ENCODE measurements at places on chromosomes 2 and 18. TPM values are rescaled to one million over a fixed set of nuclear protein-coding genes. Genes with fewer than 3 reads are reported as not detected.

Gene IL1F10
- not detected for total RNA-seq

Gene RGPD4
- 0.07 TPM for total RNA-seq

Gene C18orf54
- 3.6 TPM for total RNA-seq

Gene NEU2
- not detected for total RNA-seq

Gene TTLL4
- 30.3 TPM for total RNA-seq

Gene CAPN13
- 0.15 TPM for total RNA-seq

Gene ABCB11
- total RNA-seq, result not detected

Gene COL3A1
- total RNA-seq, result 0.27 TPM

Gene TEKT4
- not detected for total RNA-seq

Gene GPBAR1
- total RNA-seq, result 0.15 TPM

Gene LBX2
- total RNA-seq, result 4.0 TPM

Gene CHRNA1
- total RNA-seq, result not detected

Gene UGT1A4
- not detected for total RNA-seq

Gene SLC19A3
- total RNA-seq, result 3.6 TPM

Gene PARD3B
- total RNA-seq, result 1.2 TPM

Gene AKAIN1
- not detected for total RNA-seq

Gene KATNAL2
- total RNA-seq, result 1.9 TPM

Gene UGT1A10
- 0.26 TPM for total RNA-seq

Gene RFX8
- not detected for total RNA-seq

Gene WNT6
- 0.10 TPM for total RNA-seq

Gene SPC25
- 20.2 TPM for total RNA-seq

Gene VAMP8
- total RNA-seq, result 14.5 TPM

Data from A549 treated with CpdA at 1 μM for 4 hours (cell line).